ENCODE measurements at places on chromosomes 7 and 10. TPM values are rescaled to one million over a fixed set of nuclear protein-coding genes. Genes with fewer than 3 reads are reported as not detected.
A peak's percentile ranks its signal among the peaks of the same experiment; 100 is the strongest.

- DNase-seq: no peak
Observed at GRCh38 chr7:116497708-116498107, 1.8 kb upstream of the CAV2 start.

GRCh38 chr7:56046721-56047445, 4.4 kb downstream of the PSPH start:
- DNase-seq: no peak

GRCh38 chr10:65931291-65932070, 994.4 kb upstream of the LRRTM3 start:
- no peak for DNase-seq

GRCh38 chr7:55770778-55771177, 91.8 kb downstream of the SEPTIN14 start:
- no peak for DNase-seq

GRCh38 chr7:56538541-56539429, 422.6 kb upstream of the NUPR2 start:
- no peak for DNase-seq

DNA sequence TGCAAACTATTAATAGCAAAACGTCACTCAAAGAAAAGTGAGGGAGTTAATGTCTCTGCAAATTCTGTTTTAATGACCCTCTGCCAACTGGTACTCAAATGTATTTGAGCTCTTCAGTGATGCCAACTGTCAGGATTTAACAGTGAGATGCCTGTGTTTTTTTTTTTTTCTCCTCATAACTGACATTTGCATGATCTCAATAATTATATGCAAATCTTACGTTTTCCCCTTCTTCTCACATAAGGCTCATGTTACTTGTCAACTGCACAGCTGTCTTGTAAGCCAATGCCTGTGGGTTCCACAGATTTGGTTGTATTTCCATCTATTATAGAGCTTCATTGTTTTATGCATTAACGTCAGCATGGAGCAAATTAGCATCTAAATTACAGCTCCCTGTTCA, 38.2 kb downstream of the PPP1R3A start:
- no peak for DNase-seq

- no peak for DNase-seq
Observed at GRCh38 chr10:121252756-121253155, 345.5 kb downstream of the FGFR2 start.

GRCh38 chr10:124643330-124644009, 100.7 kb downstream of the FAM53B start:
- DNase-seq: no peak

DNA sequence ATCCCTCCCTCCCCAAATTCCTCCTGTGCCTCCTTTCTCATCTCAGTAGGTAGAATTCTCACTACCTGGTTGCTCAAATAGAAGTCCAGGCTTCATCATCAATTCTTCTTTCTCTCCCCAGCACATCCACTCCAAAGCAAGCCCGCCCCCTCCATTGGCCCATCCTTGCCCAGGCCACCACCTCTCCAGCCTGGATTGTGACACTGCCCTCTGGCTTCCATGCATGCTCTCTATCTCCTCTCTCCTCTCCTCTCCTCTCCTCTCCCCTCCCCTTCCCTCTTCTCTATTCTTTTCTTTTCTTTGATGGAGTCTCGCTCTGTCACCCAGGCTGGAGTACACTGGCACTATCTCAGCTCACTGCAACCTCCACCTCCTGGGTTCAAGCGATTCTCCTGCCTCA, 144.9 kb downstream of the UBE2H start:
- DNase-seq: no peak

GRCh38 chr7:75920431-75921161, 5.6 kb downstream of the POR start:
- peak; percentile 30 for DNase-seq

DNA sequence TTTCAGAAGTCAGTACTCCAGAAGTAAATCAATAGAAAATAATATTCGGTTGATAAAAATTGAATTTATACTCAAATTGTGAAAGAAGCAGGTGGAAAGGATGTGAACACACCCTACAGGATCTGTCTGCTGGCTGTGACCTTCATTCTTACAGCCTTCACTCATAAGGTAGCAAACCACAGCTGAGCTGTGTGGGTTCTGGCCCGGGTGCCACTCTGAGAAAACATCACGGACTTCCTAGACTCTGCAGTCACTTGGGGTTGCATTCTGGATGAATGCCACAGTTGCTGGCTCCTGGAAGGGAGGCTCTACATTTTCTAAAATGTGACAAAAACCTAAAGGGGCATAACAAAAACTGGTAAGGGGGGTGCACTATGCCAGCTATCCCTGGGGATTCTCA, 36.0 kb upstream of the ABLIM1 start:
- DNase-seq: no peak

DNA sequence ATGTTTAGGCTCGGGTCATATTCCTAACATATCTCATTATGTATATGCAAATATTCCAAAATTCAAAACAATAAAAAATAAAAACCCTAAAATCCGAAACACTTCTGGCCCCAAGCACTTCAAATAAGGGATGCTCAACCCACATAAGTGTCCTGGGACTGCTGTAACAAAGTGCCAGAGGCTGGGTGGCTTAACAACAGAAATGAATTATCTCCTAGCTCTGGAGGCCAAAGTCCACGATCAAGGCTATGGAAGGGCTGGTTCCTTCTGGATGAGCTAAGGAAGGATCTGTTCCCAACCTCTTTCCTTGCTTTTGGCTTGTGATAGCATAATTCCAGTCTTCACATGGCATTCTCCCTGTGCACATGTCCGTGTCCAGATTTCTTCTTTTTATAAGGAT, 181.6 kb upstream of the NFE2L3 start:
- DNase-seq: no peak

- no peak for DNase-seq
Observed at GRCh38 chr7:91243591-91244301, 20.5 kb upstream of the FZD1 start.

- peak; percentile 66 for DNase-seq
Observed at GRCh38 chr10:101062232-101063049, 652 bp downstream of the KAZALD1 start.

DNA sequence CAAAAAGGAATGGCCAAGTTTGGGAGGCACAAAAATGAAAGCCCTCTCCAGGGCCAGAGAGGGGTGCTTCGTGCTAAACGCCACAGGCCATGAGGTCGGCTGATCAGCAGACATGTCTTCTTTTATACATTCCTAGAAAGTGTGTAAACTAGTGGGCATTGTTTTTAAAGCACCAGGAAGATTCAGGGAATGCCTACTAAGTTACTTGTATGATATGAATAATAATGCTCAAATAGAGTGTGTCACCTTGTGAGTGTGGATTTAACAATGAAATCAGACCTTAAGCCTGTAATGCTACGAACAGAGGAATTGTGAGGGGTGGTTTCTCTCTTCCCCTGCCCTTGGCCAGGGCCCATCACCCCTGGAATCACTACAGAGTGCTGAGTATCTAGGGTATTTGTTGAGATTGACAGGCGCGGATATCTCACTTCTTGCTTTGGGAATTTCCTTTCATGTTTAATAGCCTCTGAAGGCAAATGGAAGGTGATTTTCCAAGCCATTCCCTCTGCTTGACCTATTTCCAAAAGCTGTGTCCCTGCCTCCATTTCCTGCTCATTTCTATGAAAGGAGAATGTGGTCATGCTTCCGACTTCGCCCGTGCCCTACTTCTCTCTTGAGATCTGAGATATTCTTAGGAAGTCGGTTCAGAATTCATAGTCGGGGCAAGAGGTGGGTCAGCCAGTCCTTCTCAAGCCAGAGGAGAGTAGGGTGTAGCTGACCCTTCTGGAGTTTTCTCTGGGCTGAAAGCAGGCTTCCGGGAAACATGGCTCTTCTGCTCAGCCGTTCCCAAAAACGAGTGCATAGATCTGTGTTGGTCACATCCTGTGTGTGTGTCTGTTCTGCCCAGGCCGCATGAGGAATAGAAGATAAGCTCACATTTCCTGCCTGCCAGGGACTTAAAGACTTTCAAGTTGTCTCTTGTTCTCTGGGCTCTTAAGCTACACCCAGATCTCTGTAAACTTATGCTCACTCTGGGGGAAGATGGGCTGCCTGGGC, 167.8 kb upstream of the ITGB1 start:
- no peak for DNase-seq

GRCh38 chr10:124350806-124351205, 67.9 kb downstream of the OAT start:
- DNase-seq: no peak

DNA sequence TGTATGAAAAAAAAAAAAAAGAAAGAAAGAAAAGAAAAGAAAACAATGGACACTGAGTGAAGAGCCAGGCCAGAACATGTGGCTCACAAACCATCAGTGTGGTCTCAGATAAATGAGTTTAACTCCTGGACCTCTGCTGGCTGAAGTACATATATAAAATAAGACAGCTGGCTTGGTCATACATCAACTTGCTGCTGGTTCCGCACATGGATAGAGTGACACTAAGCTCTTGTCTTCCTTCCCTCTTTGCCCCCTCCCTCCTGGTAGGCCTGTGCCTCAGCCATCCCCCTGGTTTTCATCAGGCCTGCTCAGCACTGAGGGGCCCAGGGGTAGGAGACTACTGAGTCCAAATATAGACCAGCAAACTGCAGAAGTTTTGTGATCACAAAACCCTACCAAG, 58.1 kb upstream of the DGKI start:
- no peak for DNase-seq

DNA sequence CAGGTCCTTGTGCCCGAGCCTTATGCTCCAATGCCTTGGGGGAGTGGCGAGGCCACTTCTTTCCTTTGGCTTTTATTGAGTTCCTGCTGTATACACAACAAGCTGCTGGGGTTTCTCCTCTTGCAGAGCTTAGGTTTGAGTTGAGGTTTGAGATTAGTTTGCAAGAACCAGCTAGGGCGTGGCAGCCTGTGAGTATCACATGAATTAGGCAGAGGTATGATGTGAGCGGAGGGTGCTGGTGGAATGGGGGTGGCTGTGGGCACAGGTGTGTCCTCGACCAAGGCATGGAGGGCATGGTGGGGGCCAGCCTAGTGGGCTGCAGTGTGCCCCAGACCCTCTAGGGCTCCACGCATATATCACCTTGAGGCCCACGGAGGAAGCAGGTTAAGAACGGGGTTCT, 123.3 kb downstream of the DOCK1 start:
- DNase-seq: no peak

GRCh38 chr7:3033581-3033980, 10.1 kb downstream of the CARD11 start:
- no peak for DNase-seq

- no peak for DNase-seq
Observed at GRCh38 chr7:24630596-24630995, 57.3 kb downstream of the PALS2 start.

DNA sequence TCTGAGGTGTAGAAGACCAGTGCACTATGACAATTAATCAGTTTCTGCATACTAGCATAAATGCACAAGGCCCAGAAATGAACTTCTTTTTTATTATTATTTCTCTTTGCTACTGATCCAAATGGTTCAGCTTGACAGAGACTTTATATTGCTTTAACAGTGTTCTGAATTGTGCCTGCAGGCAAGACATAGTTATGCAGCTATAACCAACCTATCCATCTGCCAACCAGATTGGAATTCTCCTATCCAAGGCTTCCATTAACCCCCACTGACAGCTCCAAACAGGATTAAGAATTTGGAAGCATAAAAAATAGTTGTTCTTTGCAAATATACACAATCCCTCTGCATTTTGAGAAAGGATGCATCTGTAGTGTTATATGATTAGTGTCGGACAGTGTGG, 98.2 kb downstream of the BTRC start:
- DNase-seq: no peak

DNA sequence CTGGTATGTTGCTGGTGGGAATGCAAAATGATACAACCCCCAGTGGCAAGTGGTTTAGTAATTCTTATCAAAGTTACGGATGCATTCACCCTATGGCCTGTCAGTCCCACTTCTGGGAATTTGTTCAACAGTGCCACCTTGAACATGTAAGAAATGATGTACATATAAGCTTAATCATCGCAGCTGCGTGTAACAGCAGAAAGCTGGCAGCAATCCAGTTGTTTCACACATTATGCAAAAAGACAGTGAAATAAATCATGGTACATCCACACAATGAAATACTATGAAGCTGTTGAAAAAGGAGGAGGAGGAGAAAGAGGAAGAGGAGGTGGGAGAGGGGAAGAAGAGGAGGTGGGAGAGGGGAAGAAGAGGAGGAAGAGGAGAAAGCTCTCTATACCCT, 76.2 kb upstream of the MYL10 start:
- DNase-seq: no peak

DNA sequence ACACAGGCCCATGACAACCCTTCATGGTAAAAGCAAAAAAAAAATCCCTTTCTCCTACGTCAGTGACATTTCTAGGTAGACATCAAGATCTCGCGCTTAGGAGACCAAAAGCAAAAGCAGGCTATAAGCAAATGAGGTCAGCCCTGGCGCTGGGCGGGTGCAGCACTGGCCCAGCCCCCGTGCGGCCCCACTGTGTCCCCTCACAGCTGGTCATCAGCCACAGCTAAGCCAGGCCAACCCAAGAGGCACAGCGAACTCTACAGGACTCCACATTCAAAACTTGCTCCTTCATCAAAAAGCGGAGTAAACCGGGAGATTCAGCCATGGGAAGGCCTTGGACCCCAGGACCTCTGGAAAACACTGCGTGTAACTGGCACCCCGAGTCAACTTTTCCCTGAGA, 113.7 kb downstream of the PTPRN2 start:
- DNase-seq: no peak

DNA sequence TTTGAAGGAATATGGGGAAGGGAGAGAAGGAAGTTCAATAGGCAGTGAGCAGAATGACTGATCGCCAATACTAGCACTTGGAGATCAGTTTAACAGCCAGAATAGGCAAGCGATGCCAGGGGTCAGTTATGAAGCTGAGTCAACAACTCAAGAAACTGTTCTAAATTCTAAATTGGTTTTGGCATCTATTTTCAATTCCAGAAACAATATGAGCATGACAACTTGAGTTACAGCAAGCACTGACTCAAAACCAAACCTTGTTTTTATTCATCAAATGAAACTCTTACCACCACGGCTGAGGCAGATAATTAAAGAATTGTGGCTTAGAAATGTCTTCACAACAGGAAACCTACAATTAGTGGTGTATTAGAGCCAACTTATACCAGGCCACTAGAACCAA, 180.5 kb upstream of the ASAH2 start:
- no peak for DNase-seq

- DNase-seq: no peak
Observed at GRCh38 chr7:74329225-74329624, 40.0 kb downstream of the CLIP2 start.

DNA sequence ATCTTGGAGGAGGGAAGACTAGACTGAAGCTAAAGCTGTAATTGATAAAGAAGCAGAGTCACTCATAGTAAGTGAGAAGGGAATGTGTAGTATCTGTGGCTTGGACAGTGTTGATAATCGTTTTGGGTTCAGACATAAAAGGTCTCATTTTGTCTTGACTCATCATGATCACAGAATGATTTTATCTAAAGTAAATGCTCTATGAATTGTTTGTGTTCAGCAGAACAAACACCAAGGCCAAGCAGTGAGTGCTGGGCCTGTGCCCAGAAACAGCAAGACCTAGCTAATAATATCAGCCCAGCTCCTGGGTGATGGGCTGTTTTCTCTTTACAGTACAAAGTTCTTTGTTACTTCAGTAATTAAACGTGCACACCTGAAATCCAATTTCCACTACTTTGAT, 26.7 kb upstream of the CD36 start:
- DNase-seq: peak; percentile 56

GRCh38 chr7:130932667-130933432, 198.8 kb upstream of the KLF14 start:
- DNase-seq: no peak

- DNase-seq: no peak
Observed at GRCh38 chr7:8278183-8278582, 16.2 kb upstream of the ICA1 start.

Gene GALNT17
- 2.4 TPM for total RNA-seq

Gene SNCG
- 27.8 TPM for total RNA-seq

Gene MBL2
- not detected for total RNA-seq

Gene TRIM50
- not detected for total RNA-seq

Gene KIAA1549
- 1.5 TPM for total RNA-seq

Gene TES
- total RNA-seq: 22.5 TPM
